Activated T-cell treated with anti-CD3 and anti-CD28 coated beads, Interleukin-2, amount 50 U/mL, for 72 hours (primary cell): ENCODE measurements at places on chromosomes 5 and 9. TPM values are rescaled to one million over a fixed set of nuclear protein-coding genes. Genes with fewer than 3 reads are reported as not detected.

Gene FGFR4
- total RNA-seq, result 0.62 TPM

Gene SPATA31C1
- total RNA-seq, result not detected

- no peak for DNase-seq
Measured at GRCh38 chr5:172727551-172727950, 43.4 kb downstream of the DUSP1 start.

GRCh38 chr5:78808818-78809217, 160.2 kb upstream of the LHFPL2 start:
- DNase-seq, result no peak

- DNase-seq, result no peak
Measured at GRCh38 chr9:135660407-135660806, 2.7 kb upstream of the LCN9 start.

GRCh38 chr5:145509336-145510136, 325.6 kb downstream of the PRELID2 start:
- no peak for DNase-seq

- DNase-seq, result no peak
Measured at GRCh38 chr5:145062280-145063062, 772.7 kb downstream of the PRELID2 start.

GRCh38 chr5:14267991-14268708, 125.0 kb downstream of the TRIO start:
- no peak for DNase-seq
